ENCODE measurements at places on chromosomes 16 and 17.

DNA sequence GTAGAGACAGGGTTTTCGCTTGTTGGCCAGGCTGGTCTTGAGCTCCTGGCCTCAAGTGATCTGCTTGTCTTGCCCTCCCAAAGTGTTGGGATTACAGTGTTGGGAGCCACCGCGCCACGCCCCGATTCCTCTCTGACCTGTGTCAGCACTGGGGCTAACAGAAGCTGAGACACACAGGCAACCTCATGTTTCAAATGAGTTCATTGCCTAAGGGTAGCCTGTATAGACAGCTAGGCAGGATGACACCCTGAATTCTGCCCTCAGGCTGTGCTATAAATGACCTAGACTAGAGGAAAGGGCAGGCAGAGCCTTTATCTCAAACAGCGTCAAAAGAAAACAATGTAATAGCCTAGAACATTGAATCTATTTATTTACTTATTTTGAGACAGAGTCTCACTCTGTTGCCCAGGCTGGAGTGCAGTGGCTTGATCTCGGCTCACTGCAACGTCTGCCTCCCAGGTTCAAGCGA is 2.3 kb upstream of the CDK3 start:
- no peak for DNase-seq

GRCh38 chr17:42642336-42642735 is 16.7 kb upstream of the TUBG2 start:
- DNase-seq = no peak

GRCh38 chr16:8668113-8668512 is 6.3 kb upstream of the ABAT start:
- no peak for DNase-seq

DNA sequence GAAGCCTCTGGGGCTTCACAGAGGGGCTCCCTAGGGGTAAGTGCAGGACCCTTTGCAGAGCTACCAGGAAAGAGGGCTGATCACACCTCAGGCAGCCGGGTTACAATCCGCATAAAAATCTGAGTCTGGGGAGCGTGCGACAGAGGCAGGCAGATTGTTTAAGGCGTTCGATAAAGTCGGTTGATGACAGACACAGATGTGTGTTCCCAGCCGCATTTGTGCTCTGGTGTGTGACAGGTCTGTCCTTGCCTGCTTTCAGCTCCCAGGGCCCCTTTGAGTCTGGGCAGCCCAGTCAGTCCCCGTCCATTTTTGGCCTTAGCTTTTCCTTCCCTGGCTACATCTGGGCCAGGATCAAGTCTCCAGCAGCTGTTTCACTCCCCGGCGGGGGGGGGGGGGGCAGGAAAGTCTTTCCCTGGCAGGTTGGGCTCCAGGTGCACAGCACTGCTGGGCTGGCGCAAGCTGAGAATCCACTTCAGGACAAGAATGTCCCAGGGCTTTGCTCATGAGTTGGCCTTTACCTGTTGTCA is 1.3 kb upstream of the ZACN start:
- no peak for DNase-seq

DNA sequence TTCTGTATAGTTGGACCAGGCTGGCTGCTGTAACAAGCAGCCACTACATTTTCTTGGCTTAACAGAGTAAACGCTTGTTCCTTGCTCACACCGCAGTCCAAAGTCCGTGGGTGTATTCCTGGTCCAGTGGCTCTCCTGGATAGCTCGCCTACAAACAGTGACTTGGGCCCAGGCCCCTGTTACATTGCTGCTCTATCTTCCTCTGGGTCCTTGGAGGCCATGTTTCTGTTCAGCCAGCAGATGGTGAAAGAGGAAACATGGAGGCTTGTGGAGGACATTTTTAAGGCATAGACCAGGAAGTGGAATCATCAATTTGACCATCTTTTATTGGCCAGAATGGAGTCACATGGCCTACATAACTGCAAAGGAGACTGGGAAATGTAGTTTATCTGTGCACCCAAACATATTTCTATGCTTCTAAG is 55.1 kb downstream of the ATP2C2 start:
- no peak for DNase-seq

DNA sequence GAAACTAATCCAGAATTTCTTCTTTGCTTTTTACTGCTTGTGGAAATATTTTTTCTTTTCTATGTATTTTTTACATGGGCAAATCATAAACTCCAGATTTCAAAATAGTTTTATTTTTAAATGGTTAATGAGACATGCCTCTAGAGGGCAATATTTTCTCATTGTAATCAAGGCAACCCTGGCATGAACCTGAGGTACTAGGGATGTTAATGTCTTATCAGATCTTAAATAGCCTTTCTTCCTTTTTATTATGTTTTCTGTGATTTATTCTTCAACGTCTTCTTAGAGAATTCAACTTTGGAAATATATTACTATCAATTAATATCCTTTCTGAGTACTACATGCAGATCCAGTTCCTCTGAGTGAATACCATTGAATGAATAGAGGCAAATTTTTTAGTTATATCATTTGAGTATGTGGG is 324.7 kb downstream of the BCAS3 start:
- no peak for DNase-seq

Data from bone marrow (tissue), 2 donors.